Stimulated activated CD8-positive, alpha-beta memory T cell treated with anti-CD3 and anti-CD28 coated beads, Interleukin-2, amount 100 ng/mL, for 1 hour (primary cell): ENCODE measurements at places on chromosomes 1 and 21.

DNA sequence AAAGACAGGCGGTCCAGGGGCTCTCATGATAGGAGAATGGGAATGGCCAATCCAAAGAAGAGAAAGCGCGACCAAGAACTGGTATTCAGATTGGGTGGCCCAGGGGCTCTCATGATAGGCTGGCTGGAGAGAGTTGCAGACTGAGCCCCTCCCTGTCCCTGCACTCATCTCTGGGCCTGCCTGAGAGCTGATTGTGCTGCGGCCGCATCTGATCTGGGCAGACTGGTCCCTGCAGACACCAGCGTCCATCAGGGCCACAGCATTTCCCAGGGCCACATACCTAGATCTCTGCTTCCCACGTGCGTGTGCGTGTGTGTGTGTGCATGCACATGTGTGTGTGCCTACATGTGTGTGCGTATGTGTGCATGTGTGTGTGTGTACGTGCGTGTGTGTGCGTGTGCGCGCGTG lies 30.4 kb upstream of the MAN1C1 start:
- no peak for DNase-seq

DNA sequence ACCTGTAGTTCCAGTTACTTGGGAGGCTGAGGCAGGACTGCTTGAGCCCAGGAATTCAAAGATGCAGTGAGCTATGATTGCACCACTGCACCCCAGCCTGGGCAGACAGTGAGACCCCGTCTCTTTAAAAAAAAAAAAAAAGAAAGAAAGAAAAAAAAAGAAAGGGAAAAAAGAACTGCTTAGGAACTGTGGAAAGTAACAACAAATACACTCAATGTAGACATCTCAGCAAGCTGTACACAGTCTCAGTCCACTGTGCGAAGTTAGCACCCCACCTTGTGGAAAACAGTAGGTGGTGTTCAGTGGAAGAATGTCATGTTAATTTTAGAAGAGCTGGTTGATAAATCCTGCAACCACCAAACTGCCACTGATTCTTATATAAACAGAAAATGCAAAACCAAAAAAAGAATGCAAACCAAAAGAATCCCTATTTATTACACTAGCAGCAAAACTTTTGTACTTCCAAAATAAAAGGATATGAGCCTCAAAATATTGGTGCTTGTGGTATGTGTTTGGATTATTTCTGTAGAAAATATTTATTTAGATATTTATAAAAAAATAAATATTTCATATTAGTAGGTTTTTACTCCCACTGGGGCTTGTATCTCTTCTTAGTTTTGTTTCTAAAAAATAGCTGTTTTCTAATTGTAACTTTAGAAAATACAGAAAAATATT lies 31.1 kb downstream of the ALG14 start:
- DNase-seq: no peak

- DNase-seq: no peak
Observed at GRCh38 chr1:38120552-38121230, 74.1 kb upstream of the POU3F1 start.

GRCh38 chr21:34945288-34945687 lies 103.8 kb downstream of the RUNX1 start:
- no peak for DNase-seq

GRCh38 chr1:67440339-67440738 lies 10.1 kb upstream of the SERBP1 start:
- DNase-seq: no peak

DNA sequence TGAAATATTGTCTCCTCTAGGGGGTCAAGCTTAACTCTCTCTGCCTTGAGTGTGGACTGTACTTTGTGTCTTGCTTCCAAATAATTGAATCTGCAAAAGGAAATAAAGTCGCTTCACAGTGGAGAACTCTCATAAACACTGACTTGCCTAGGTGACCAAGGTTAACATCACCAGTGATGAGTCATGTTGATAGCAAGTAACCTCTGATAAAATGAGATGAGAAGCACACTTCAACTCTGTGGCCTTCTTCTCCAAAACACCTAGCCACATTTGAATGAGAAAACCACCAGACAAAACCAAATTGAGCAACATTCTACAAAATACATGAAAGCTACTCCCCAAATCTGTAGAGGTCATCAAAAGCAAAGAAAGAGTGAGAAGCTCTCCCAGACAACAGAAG lies 37.6 kb downstream of the PDE4B start:
- no peak for DNase-seq

DNA sequence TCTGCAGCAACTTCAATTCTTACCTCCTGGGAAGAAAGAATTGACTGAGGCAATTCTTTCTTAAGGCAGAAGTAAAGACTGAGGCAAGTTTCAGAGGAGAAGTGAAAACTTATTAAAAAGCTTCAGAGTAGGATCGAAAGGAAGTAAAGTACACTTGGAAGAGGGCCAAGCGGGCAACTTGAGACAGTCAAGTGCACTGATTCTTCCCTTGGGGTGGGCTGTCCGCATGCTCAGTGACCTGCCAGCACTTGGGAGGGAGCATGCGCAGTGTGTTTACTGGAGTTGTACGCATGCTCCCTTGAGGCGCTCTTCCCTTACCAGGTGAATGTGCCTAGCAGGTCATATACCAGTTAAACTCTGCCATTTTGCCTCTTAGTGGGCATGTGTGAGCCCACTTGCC lies 55.3 kb upstream of the NBPF3 start:
- no peak for DNase-seq

DNA sequence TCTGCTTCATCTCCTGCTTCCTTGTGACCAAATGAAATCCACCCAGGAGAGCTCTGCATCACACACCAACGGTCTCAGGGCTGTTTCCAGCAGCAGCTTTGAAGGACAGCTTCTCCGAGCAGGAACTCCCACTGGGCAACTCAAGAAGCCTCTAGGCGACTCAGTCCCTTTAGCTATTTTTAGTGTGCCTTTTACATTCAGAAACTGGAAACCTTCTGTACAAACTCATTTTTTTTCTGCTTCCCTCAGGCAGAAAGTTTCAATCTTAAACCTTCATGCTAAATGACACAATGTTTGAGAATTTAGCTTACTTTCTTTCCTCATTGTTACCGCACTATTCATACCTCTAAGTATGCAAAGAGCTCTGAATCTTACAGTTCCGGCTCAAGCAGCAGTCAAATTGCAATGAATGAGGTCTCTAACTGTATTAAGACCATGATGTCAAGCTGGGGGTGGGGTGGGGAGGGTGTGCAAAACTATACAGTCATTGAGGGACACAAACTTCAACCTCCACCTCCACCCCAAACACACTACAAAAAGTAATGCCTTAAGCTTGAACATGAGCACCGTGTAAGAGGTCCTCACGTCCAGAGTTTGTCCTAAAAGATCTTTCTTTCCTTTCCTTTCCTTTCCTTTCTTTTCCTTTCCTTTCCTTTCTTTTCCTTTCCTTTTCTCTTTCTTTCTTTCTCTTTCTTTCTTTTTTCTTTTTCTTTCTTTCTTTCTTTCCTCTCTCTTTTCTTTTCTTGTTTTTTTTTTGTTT lies 16.4 kb upstream of the TARBP1 start:
- DNase-seq: no peak

GRCh38 chr1:113542221-113542701 lies 151.9 kb downstream of the MAGI3 start:
- DNase-seq: no peak

DNA sequence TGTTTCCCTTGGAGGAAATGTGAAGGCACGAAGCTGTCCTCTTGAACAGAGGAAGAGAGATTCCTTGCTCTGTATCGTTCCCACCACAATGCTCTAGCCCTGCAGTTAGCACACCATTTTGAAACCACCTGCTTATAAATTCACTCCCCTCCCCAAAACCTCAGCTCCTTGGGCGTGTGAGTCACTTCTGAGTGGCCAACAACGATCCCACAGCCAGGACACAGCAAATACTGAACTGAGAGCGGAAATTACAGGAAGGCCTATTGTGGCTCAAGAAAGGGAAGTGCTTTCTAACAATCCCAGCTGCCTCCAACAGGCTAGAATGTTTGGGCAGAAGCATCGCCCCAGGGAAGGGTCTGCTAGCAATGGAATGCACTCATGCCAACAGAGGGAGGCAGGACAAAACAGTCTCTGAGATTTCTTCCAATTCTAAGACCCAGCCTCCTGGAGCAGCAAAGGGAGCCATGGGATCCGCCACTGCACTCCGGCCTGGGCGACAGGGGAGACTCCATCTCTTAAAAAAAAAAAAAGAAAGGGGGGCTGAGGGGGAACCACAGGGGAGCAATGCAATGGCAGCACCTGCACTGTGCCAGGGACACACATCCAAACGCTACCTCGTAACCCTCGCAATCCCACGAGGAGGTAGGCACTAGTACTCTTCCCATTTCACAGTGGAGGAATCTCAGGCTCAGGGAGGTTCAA lies 1.9 kb downstream of the TMEM53 start:
- DNase-seq: no peak
